ENCODE measurements at places on chromosomes 1 and 21.
A peak's percentile ranks its signal among the peaks of the same experiment; 100 is the strongest.

DNA sequence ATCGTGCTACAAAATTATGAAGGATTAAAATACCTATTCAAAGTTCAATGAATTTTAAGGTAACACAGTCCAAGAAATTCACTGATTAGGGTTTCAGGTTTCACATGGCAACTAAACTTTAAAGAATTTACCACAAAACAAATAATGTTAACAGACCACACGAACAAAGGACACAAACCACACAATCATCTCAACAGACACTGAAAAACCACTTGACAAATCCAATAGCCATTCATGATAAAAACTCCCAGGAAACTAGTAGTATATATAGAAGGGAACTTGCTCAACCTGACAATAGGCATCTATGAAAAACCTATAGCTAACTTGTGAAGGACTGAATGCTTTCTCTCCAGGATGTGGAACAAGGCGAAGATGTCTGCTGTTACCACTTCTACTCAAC lies 21.1 kb upstream of the SH2D5 start:
- no peak for DNase-seq

GRCh38 chr1:205210756-205211168 lies 740 bp downstream of the DSTYK start:
- peak; percentile 29 for DNase-seq

DNA sequence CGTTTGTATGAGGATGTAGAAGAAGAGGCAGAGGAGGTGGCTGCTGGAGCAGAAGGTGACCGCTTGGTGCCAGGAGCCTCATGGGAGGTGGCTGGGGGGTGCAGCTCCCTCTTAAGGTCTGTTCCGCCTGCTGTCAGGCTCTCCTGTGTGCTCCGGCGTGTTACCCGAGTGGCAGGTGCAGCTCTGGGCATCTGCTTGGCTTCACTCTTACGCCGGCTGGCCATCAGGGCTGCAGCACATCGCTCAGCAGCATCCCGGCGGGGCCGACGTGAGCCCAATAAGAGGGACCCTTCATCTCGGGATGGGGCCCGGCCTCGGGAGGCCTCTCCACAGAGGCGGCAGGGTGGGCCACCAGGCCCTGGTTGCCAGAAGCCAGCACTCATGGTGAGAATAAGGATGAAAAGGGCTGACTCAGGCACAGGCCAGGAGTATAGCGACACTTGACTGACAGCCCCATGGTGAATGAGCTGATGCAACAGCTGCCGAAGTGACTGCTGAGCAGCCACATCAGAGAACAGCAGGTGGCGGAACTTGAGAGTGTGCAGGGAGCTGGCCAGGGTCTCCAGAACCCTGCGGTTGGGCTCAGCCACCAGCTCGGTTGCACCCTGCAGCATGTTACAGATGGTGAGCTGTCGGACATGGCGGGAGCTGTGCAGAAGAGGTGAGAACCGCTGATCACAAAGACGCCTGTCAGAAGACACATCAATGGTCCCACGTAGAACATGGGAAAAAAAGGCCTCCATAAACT lies 17.5 kb downstream of the LRRC41 start:
- peak; percentile 72 for DNase-seq

GRCh38 chr1:186609183-186609582 lies 71.0 kb downstream of the PTGS2 start:
- DNase-seq = no peak

DNA sequence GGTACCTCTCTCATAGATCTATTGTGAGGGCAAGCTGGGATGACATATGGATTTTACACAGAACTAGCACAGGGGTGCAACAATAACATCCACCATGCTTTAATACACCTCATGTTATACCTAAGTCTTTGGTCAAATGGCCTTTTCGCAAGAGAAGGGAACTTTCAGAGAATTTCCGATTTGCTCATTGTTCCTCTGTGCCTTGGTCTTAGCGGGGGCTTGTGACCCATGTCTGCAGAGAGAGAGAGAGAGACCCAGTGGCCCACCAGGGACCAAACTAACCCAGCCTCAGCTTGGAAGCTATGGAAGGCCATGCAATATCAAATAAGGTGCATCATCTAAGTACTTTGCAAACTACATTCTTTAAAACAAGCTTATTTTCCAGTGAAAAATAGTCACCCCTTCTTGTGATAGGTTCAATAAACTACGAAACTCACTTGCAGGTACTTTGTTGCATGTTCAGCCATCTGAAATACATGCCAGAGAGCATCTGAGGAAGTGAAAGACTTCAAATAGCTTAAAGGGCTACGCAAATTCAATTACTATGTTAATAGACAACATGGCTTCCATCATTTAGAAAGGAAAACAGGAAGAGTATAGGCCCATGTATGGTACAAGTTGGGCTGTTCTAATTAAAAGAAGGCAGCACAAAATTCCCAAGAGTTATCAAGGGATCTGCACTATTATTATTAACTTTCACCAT lies 100.7 kb downstream of the KCNN3 start:
- no peak for DNase-seq

- no peak for DNase-seq
These were observed 140.6 kb upstream of the SAMSN1 start for GRCh38 chr21:14686466-14687267.
